ENCODE measurements at places on chromosomes 5 and 9.

- no peak for DNase-seq
These were observed 58.7 kb downstream of the MED27 start for GRCh38 chr9:132020820-132021510.

- DNase-seq, result no peak
These were observed 247.1 kb downstream of the EBF1 start for GRCh38 chr5:158852622-158853021.

DNA sequence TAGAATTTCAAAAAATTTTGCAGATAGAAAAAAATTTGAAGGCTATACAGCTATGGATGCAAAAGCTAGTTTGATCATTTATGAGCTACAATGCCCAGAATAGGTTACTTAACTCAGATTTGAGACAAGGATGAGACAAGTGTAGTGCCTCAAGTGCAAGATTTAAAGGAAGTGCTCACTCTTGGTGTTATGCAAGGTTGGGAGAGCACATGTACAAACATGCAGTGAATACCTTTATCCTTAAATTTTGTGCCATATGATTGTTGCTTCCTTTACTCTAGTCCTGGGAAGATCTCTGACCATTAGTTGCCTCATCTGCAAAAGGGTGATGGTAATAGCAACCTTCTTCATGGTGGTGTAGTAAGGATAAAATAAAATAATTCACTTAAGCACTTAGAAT lies 31.7 kb upstream of the PPP2R2B start:
- no peak for DNase-seq

DNA sequence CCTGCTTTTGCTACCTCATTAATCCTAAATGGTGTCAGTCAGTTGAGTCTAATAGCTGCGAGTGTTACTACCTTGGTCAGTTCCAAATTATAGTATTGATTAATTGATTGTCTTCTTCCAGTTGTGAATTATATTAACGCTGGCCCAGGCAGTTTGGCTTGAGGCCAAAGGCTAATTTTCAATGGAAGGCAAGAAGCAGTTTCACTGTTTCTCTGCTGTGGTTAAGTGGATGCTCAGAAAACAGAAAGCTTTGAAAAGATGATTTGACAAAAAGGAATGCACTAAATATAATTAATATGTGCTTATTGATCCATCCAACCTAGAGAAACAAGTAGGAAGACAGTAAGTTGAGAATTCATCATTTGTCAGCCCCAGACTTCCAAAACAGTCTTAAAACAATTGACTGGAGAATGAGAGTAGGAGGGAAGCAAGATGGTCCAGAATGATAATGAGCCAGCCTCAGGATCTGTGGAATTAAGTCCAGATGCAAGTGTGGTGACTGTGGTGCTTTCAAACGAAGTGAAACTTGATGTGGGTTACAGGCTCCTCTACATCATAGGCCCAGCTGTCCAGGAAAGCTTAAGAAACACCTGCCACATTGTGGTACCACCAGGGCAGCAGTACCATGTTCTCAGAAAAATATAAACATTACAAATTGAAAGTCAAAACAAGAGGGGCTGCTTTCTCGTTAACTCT lies 1371.0 kb upstream of the DMAC1 start:
- no peak for DNase-seq

GRCh38 chr5:167797933-167798332 lies 493.5 kb upstream of the WWC1 start:
- no peak for DNase-seq

- no peak for DNase-seq
These were observed 99.1 kb upstream of the SMC5 start for GRCh38 chr9:70159630-70160029.

DNA sequence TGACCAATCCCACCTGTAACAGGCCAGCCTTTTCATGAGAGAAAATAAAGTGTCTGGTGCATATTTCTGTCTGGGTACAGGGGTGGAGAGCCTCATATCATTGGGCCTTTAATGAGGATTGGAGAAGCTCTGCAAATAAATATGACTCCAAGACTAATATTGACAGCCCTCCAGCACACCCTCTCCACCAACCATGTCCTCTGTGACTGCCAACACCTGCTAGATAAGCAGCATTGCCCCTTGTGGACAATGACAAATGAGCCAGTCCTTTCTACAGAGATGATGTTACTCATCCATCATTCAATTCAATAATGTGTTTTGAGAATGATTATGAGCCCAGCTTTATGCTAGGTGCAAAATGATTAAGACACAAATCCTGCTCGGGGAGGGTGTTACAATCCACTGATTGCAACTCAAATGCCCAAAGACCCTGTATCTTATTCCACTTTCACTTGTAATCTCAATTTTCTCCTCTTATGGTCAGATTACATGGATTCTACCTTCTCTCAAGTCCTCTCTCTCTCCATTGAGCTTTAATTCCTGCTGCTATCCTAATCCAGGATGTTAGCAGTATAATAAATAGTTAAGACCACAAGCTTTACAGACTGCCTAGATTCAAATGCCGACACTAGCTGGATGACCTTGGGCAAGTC lies 2.1 kb upstream of the GFRA3 start:
- DNase-seq, result no peak

DNA sequence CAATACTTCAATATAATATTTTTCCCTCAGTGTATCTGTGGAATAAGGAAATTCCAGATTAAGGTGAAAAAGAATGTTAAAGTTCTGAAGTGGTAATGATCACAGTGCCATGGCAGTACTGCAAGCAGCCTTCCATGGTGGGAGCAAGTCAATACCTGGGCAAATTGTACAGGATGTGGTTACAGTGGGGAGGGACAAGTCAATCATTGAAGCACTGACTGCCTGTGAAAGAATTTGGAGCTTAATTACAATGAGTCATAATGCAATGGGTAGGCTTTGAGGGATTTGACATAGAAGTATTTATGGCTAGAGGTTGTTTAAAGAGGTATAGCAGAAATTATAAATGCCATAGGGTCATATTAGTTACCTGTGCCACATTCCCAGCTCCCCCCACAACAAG lies 786.5 kb upstream of the ACO1 start:
- DNase-seq, result peak; percentile 3

DNA sequence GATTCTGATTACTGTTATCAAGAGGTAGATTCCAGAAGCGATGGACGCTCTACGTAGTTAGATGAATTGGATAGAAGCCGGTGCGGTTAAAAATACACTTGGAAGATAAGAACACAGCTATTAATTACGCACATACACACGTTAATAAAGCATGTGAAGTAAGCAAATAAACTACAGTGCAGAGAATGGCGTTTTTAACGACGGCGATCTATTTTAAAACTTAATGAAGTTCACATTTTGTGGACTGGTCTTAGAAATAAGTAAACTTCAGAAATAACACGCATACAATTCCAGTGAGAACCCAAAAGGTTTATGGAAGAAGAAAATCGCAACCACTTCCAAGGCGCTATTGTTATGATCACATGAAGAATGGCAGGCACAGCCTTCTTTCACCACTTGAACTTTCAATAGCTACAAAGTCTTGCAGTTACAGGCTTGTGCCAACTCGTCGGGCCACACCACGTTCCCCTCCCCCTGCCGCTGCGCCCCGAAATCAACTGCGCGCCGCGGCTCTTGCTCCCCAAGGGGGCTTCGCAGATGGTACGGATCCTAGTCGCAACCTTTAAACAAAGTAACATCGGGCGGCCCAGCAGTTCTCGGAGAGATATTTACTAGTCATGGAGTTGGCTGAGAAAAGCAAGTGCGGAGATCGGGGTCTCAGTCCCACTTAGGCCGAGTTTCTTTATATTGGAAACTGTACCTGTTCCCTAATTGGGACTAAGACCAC lies 866 bp upstream of the SEMA6A start:
- no peak for DNase-seq

DNA sequence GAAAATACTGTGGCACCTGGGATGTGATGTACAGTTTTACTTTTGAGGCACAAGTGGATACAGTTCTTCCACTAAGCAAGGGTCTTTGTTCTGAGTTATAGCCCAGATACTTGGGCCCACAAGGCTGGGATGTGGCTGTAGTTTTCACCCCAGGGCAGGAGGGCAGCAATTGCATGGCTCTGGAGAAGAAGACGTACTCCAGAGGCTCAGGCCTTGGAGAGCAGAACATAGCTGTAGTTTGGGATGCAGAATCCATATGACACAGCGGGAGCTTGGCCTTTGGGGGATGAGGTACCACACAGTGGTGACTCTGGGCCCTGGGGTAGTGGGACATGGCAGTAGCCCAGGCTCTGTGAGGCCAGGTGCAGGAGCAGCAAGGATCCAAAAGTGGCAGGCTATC lies 110.8 kb upstream of the FSTL4 start:
- DNase-seq, result no peak

DNA sequence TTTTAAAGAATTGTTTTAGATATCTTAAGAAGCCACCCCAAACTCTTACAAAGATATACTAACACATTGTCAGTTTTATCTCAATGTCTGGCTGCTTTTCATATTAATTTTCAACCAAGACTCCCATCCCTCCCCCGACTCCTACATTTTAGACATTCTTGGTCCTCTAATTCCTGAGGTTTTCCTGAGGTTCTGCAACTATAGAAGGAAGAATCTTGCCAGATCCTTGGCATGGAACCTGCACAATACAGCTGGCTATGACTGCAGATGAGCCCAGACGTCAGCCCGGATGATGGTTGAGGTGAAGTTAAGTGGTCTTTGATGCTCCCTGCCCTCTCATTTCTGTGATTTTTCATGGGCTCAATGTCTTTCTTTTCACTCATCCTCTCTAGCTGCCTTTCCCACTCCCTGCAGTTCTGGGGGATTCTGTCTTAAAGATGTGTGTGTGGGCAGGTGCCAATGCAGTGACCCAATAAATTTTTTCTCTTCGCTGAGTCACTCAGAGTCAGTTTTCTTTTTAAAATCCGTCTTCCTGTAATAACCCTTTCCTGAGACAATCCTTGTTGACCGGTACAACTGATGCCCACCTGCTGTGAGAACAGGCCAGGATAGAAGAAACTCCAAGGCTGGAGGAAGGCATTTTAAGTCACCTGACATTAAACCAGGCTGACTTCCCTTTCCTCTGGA lies 237.8 kb upstream of the GAS1 start:
- no peak for DNase-seq

DNA sequence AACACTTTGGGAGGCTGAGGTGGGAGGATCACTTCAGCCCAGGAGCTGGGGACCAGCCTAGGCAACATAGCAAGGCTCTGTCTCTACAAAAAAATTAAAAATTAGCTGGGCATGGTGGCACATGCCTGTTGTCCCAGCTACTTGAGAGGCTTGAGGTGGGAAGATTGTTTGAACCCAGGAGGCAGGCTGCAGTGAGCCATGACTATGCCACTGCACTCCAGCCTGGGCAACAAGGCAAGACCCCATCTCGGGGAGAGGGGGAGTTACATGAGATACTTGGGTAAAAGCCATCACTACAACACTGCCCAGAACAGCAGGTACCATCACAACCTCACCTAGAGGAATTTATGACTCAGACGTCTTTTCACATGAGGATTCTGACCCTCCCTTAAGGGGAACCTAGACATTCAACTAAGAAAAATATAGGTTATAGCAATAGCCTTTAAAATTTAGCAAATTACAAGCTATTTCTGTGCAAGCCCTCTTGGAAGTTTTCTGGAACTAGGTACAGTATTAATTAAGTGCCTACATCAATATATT lies 143.5 kb downstream of the NFIB start:
- DNase-seq, result no peak

- DNase-seq, result no peak
These were observed 179.1 kb downstream of the SLIT3 start for GRCh38 chr5:169121630-169122420.

DNA sequence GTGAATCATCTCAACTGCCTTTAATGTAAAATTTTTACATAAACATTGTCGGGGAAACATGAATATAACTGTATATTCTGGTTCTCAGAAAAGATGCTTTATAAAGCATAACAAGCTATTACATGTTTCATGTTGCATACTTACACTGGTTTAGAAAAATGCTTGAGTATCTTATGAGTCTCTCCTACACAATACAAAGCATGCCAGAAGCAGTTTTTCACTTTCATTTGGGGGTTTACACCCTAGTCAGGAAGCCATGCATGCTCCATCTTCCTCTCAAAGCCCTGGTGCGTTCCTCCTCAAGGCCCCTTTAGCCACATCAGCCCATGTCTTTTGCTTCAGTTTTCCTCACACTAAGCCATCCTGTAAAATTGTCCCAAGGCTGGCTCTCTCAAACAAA lies 22.8 kb downstream of the ELAVL2 start:
- DNase-seq, result no peak

DNA sequence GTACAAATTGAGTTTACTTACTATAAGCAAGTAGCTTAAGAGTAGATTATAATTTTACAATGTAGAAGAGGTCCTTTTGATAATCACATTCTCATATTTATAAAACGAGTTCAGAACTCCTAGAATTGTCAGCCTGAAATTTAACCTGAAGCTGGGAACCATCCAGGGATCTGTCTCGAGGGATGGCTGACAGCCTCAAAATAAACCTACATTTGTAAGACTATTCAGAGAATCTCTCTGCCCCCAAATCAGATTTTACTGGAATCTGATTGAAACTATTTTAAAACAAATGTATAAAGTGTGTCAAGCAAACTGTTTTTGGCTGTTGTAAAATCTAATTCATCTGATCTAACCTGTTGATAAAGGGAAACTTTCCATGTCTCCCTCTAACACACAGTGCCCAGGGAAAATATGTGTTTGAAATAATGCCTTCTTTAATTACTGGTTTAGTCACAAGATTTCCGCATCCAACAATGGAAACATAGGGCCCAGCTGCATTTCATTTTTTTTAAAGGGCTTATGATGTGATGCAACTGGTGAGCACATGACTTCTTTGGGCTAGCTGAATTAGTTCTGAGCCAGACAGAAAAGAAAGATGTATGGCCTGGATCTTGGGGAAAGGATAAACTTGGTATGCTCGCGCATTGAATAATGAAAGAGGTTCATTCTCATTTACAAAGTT lies 30.3 kb downstream of the SLC25A46 start:
- DNase-seq, result no peak

GRCh38 chr9:18857769-18858168 lies 175.2 kb downstream of the SAXO1 start:
- DNase-seq, result no peak

DNA sequence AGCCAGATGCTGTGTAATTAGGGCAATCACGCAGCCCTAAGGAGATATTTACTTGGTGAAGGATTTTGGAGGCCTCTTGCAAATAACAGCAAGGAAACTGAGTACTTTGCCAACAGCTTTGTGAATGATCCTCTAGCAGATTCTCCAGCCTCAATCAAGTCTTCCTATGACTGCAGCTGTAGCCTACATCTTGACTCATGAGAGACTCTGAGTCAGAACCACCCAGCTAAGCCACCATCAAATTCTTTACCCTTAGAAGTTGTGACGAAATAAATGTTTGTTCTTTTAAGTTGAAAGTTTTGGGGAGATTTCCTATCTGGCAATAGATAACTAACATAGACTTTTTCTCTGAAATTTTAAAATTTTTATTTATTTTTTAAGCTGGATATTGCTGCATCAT lies 237.6 kb upstream of the CCNH start:
- DNase-seq, result no peak

- DNase-seq, result no peak
These were observed 148.0 kb downstream of the FGF1 start for GRCh38 chr5:142537938-142538337.

- DNase-seq, result no peak
These were observed 42.0 kb downstream of the SHB start for GRCh38 chr9:38026840-38027527.

GRCh38 chr9:137040568-137040967 lies 5.4 kb downstream of the NPDC1 start:
- no peak for DNase-seq

- no peak for DNase-seq
These were observed 803 bp downstream of the PCDHGA7 start for GRCh38 chr5:141383345-141383744.

GRCh38 chr5:138986186-138986800 lies 111.2 kb upstream of the LRRTM2 start:
- no peak for DNase-seq

Measured in H54 (cell line).